ENCODE measurements at places on chromosomes 4 and X.

DNA sequence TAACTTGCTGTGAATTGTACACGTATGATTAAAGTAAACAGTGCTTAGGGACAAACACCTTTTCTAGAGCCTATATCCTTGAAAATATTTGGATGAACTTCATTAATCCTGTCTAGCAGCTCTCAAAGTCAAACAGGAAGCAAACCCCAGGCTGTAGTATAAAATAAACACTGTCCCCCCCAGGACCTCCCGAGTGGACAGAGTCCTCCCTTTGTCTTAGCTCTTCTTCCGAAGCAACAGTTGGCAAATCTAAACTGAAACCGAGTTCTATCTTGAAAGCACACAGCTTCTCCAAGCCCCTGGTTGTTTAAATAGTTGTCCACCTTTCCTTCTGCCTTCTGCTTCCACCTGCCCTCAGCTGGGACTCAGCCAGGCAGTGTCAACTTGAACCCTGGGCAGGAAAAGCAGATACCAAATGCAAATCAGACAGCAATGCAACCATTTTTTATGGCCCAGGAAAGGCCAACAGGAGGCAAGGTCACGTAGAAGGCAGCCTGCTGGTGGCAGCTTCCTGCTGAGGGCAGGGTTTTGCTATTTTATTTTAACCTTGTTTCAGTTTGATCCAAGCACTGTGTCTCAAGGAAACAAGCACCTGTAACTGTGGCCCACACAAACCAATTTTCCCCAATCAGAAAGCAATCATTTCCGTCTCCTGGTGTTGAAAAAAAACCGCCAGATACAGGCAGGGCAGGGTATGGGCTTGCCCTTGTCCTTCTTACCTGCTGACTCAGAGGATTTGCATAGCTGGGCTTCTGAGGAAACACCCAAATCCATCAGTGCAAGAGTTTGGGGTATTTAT is 110.3 kb upstream of the KIT start:
- no peak for DNase-seq

- DNase-seq = no peak
These were observed 53.3 kb downstream of the MED28 start for GRCh38 chr4:17667653-17668201.

DNA sequence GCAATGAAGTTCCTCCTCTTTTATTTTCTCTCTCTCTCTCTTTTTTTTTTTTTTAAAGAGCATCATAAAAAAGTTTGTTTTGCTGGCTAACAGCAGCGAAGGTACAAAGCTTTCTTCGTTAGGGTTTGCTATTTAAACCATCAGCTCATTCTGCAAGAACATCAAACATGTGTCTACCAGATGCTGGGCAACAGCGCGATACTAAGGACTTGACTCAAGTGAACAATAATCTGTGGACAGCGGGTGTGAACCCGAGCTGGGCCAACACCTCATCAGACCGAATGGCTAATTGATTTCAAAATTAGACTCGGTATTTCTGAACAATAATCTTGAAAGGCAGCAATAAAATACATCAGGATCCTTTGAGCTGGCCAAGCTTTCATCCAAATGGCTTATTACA is 246.4 kb downstream of the FBXO8 start:
- DNase-seq = no peak

DNA sequence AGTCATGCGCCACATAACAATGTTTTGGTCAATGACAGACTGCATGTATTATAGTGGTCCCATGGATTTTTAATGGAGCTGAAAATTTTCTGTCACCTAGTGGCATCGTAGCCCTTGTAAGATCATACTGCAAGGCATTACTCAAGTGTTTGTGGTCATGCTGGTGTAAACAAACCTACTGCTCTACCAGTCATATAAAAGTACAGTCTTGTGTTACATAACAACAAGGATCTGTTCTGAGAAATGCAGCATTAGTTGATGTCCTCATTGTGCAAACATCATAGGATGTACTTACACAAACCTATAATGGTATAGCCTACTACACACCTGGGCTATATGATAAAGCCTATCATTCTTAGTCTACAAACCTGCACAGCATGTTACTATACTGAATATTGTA is 34.6 kb downstream of the COX18 start:
- DNase-seq = no peak

GRCh38 chr4:183588169-183588675 is 70.8 kb downstream of the RWDD4 start:
- DNase-seq = no peak

GRCh38 chr4:145553375-145553774 is 65.8 kb upstream of the MMAA start:
- no peak for DNase-seq

GRCh38 chr4:137980641-137981040 is 261.5 kb downstream of the SLC7A11 start:
- no peak for DNase-seq

- DNase-seq = no peak
These were observed 17.4 kb upstream of the DCAF8L1 start for GRCh38 chrX:27998666-27999065.

- DNase-seq = no peak
These were observed 2413.6 kb downstream of the PCDH7 start for GRCh38 chr4:33133723-33134122.

- peak; percentile 51 for DNase-seq
These were observed 755 bp downstream of the KLHL8 start for GRCh38 chr4:87219632-87220093.

GRCh38 chr4:151215295-151215694 is 61.7 kb upstream of the PRSS48 start:
- DNase-seq = no peak

All from T-helper 1 cell (primary cell).